ENCODE measurements at places on chromosomes 2 and 18. TPM values are rescaled to one million over a fixed set of nuclear protein-coding genes. Genes with fewer than 3 reads are reported as not detected.

DNA sequence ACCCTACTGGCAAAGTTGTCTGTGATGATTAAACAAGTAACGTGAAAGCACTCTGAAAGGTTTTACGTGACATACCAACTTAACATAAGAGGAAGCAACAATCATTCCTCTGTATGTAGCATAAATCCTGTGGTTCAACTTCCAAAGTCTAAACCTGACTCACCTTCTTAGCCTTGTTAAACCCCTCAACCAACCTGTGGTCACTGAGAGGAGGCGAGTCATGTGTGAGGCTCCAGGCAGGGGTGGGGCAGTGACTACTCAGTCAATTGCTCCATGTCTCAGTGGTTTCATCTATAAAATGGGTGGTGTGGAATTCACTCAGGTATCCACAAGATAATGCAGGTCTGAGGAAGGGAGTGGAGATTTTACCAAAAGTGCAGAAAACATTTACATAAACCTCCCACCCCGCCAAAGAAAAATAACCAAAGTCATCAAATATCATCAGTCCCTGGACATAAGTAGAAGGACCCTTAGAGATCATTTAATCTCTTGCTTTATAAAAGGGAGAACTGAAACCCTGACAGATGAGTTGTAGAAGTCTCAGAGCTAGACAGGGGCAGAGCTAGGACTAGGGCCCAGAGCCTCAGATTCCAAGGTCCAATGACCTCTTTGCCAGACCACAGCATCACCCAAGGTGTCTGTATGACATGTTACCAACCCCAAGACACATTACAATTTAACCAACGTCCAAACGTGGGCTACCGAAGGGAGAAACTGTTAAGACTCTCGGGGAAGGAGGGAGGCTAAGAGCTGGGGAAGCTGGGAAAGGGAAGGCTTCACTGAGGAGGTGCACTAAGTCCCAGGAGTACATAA is 3.7 kb upstream of the PCBP1 start:
- no peaks in the 10 kb centered on the region for H3K27me3 ChIP-seq
- DNase-seq = no peak
- H3K4me1 ChIP-seq = peaks cover 43% of the 10 kb centered on the region

DNA sequence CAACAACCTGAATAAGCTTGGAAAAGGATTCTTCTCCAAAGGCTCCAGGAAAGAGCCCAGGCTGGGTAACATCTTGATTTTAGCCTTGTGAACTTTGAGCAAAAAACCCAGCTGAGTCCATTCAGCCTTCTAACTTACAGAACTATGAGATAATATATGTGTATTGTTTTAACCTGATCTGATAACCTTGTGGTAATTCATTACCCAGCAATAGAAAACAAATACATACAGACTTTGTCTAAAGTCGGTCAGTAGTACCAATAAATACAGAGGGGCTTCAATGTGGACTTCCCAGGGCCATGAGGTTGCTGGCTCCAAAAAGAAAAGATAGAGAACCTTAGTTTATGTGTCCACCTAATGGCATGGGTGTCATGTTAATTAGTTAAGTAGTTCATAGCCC is 191.8 kb downstream of the KCNH7 start:
- no peaks in the 10 kb centered on the region for H3K27me3 ChIP-seq
- H3K4me3 ChIP-seq = no peak overlapping the region
- H3K4me1 ChIP-seq = no peaks in the 10 kb centered on the region
- no peak overlapping the region for H3K27ac ChIP-seq
- no peak for DNase-seq

DNA sequence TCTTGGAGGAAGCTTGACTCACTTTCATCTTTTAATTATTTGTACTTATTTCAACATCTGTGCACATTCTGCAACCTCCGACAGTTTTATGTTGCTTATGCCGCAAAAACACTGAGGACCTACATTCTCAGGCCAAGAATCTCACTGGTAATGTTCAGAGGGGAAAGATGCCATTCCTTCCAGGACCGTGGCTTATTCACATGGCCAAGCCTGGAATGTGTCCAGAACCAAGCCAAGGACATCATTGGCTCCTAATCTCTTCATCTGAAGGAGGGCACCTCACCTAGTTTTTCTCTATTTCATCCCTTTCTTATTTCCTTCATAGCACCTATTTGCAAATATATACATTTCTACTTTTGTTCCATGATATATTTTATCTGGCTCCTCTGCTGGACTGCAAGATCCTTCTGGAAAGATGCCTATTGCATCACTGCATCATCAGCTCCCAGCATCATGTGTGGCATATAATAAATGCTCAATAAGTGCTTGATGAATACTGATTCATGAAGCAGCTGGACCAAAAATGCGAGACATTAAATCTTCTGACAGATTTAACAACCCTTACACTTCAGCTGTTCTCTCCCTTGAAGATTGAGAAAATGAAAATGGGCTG is 377.1 kb downstream of the TNS1 start:
- H3K4me3 ChIP-seq = no peak overlapping the region
- no peak for DNase-seq
- H3K4me1 ChIP-seq = no peaks in the 10 kb centered on the region
- no peak overlapping the region for H3K27ac ChIP-seq
- no peaks in the 10 kb centered on the region for H3K36me3 ChIP-seq

The AKAIN1 gene
- total RNA-seq = not detected

The PTH2R gene
- total RNA-seq = 0.29 TPM

GRCh38 chr2:136093583-136093982 is 24.4 kb downstream of the CXCR4 start:
- no peaks in the 10 kb centered on the region for H3K36me3 ChIP-seq
- H3K4me1 ChIP-seq = no peaks in the 10 kb centered on the region
- DNase-seq = no peak

DNA sequence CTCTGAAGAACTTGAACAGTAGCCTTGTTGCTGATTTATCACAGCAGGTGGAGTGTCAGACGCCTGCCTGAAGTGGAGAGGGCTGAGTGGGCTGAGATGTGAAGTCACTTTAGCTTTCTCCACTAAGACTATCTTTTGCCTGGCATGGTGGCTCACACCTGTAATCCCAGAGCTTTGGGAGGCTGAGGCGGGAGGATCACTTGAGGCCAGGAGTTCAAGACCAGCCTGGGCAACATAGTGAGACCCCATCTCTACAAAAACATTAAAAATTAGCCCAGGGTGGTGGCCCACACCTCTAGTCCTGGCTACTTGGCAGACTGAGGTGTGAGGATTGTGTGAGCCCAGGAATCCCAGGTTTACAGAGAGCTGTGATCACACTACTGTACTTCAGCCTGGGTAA is 60.6 kb upstream of the TTC39C start:
- H3K27me3 ChIP-seq = peaks cover 2% of the 10 kb centered on the region
- H3K27ac ChIP-seq = no peak overlapping the region
- no peak overlapping the region for H3K4me3 ChIP-seq
- no peaks in the 10 kb centered on the region for H3K4me1 ChIP-seq
- H3K36me3 ChIP-seq = no peaks in the 10 kb centered on the region

GRCh38 chr18:54269893-54270844 is 852 bp downstream of the POLI start:
- H3K27me3 ChIP-seq = no peaks in the 10 kb centered on the region
- no peak for DNase-seq
- peak overlapping the region; percentile 99 for H3K27ac ChIP-seq

The CXCR4 gene
- 200 TPM for total RNA-seq

- H3K4me3 ChIP-seq = no peak overlapping the region
- peaks cover 9% of the 10 kb centered on the region for H3K27me3 ChIP-seq
- H3K36me3 ChIP-seq = no peaks in the 10 kb centered on the region
Measured at GRCh38 chr2:85165088-85165690, 32.0 kb downstream of the TCF7L1 start.

GRCh38 chr2:23069923-23070322 is 315.1 kb upstream of the KLHL29 start:
- H3K36me3 ChIP-seq = no peaks in the 10 kb centered on the region
- H3K27me3 ChIP-seq = no peaks in the 10 kb centered on the region
- no peak for DNase-seq
- H3K4me3 ChIP-seq = no peak overlapping the region
- no peak overlapping the region for H3K27ac ChIP-seq
